GM12878 (cell line): ENCODE measurements at places on chromosomes 12 and 14.
A peak's percentile ranks its signal among the peaks of the same experiment; 100 is the strongest.

DNA sequence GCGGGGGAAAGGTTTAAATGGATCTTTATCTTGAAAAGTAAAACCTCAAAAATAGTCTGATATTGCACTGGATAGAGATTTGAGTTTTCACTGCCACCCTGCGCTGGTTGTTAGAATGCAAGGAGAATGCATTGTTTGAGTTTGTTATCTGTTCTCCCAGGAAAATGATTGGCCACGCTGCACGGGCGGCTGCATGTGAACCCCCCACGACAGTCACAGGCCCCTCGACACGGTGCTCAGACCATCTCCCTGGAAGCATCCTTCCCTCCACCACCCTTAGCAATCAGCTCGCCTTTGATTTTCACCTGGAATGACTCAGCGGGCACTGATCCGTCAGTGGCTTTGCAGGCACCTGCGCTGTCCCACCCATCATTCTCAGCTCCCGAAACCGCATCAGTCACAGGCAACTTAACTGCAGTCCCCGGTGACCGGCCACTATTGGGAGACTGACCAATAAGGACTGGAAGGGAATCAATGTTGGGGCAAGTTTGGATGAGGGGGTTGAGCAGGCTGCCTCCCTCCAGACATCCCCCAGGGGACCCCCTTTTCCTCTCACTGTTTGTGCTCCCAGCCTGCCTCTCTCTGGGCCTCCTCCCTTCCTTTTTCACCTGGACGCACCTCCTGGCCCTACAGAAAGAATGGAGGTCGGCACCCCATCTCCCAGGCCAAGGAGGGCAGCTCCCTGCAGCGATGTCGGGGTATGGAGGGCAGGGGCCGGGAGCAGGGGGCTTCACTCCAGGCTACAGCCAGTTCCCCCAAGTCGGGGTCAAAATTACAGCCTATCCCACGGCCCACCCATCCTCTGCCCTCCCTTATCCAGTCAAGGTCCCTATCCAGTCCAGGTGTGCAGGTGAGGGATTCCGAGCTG is 28.5 kb upstream of the C14orf180 start:
- H3K4me3 ChIP-seq = no peak overlapping the region
- DNase-seq = no peak
- H3K4me1 ChIP-seq = no peaks in the 10 kb centered on the region
- no peaks in the 10 kb centered on the region for H3K36me3 ChIP-seq
- H3K27ac ChIP-seq = no peak overlapping the region
- no peaks in the 10 kb centered on the region for H3K27me3 ChIP-seq

GRCh38 chr12:66168410-66168809 is 1.4 kb downstream of the TMBIM4 start:
- peaks cover 6% of the 10 kb centered on the region; the same call in 1 of the 2 replicates for H3K36me3 ChIP-seq
- H3K4me3 ChIP-seq = peak overlapping the region; percentile 62
- no peaks in the 10 kb centered on the region for H3K4me1 ChIP-seq
- peak overlapping the region; percentile 99 for H3K27ac ChIP-seq
- DNase-seq = no peak
- H3K27me3 ChIP-seq = no peaks in the 10 kb centered on the region

DNA sequence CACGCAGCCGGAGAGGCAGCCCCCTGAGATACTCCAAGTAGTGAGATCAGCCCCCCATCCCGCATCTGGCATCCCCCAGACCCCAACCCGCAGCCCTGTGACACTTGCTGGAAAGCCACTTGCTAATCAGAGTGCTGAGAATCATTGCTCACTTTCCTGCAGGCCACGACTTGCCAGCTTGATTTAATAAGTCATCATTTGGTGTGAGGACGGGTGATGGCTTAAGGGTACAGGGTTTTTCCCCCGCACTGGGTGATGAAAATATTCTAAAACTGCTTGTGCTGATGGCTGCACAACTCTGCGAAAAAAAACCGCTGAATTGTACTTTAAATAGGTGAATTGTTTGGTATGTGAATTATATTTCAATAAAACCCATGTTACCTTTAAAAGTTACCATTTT is 171.2 kb downstream of the FOXN3 start:
- DNase-seq = no peak
- H3K4me3 ChIP-seq = no peak overlapping the region
- H3K27ac ChIP-seq = no peak overlapping the region
- no peaks in the 10 kb centered on the region for H3K27me3 ChIP-seq
- 0 out of 2 replicates have a peak, but pooled peaks cover 2% of the 10 kb centered on the region for H3K36me3 ChIP-seq

- H3K27me3 ChIP-seq = no peaks in the 10 kb centered on the region
- no peak for DNase-seq
- H3K36me3 ChIP-seq = no peaks in the 10 kb centered on the region
- H3K27ac ChIP-seq = no peak overlapping the region
- peaks cover 6% of the 10 kb centered on the region; the same call in 1 of the 2 replicates for H3K4me1 ChIP-seq
These were observed 24.3 kb upstream of the CPM start for GRCh38 chr12:68957273-68957672.

DNA sequence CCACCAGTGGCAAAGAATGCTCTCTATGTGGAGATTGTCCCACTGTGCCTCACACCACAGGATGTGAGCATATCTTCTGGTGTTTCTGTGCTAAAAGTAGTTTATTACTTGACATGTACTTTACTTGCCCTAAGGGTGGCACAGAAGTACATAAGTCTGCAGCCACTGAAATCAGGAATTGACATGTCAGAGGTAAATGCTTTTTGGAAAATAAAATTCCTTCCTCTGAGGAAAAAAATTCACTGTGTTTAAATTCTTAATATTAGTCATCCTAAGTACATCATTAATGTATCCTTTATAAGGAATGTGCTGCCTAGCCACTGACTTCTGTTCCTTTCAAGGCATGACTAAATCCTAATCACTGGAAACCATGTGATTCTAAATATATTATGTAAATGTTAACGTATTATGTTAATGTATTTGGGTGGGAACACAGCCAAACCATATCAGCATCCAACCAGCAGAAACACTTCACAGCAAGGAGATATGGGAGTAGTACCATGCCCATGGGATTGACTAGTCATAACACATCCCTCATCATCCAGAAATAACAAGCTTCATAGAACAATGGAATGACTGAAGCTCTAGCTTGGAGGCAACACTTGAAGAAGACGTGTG is 239.7 kb upstream of the PPFIA2 start:
- no peaks in the 10 kb centered on the region for H3K27me3 ChIP-seq
- H3K4me1 ChIP-seq = no peaks in the 10 kb centered on the region
- DNase-seq = no peak
- H3K4me3 ChIP-seq = no peak overlapping the region

GRCh38 chr12:124466216-124467128 is 100.9 kb downstream of the NCOR2 start:
- no peak for DNase-seq
- H3K27me3 ChIP-seq = no peaks in the 10 kb centered on the region
- H3K4me3 ChIP-seq = no peak overlapping the region; the same call in 1 of the 2 replicates
- H3K27ac ChIP-seq = peak overlapping the region; percentile 82

- no peak overlapping the region for H3K27ac ChIP-seq
- no peaks in the 10 kb centered on the region for H3K4me1 ChIP-seq
- no peak overlapping the region for H3K4me3 ChIP-seq
These were observed 91.0 kb upstream of the TRAF3 start for GRCh38 chr14:102686196-102686801.

DNA sequence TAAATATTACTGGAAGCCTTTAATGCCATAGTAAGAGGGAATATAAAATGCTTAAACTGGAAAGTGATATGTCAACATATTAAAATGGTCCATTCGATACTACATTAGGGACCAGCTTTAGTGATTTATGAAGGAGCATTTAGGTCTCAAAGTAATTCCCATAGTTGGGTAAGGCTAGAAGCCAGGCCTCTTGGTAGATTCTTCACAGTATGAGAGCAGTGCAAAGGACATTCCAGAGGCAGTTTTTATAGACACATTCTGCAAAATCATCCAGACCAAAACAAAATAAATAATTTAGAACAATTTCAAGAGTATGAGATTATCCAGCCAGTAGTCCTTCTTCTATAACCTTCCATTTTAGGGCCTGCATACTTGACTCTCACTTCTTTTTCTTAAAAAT is 142.6 kb upstream of the PDZRN4 start:
- no peaks in the 10 kb centered on the region for H3K27me3 ChIP-seq
- H3K4me3 ChIP-seq = no peak overlapping the region
- DNase-seq = no peak
- H3K27ac ChIP-seq = no peak overlapping the region
- no peaks in the 10 kb centered on the region for H3K36me3 ChIP-seq

- H3K27ac ChIP-seq = no peak overlapping the region
- no peaks in the 10 kb centered on the region for H3K36me3 ChIP-seq
- no peak overlapping the region for H3K4me3 ChIP-seq
- DNase-seq = no peak
These were observed 364.8 kb downstream of the SNAPC1 start for GRCh38 chr14:62126879-62127478.

GRCh38 chr12:119735079-119735478 is 67.1 kb downstream of the PRKAB1 start:
- no peak overlapping the region for H3K27ac ChIP-seq
- H3K36me3 ChIP-seq = peaks cover 7% of the 10 kb centered on the region
- H3K4me1 ChIP-seq = no peaks in the 10 kb centered on the region
- DNase-seq = no peak
- H3K4me3 ChIP-seq = no peak overlapping the region

DNA sequence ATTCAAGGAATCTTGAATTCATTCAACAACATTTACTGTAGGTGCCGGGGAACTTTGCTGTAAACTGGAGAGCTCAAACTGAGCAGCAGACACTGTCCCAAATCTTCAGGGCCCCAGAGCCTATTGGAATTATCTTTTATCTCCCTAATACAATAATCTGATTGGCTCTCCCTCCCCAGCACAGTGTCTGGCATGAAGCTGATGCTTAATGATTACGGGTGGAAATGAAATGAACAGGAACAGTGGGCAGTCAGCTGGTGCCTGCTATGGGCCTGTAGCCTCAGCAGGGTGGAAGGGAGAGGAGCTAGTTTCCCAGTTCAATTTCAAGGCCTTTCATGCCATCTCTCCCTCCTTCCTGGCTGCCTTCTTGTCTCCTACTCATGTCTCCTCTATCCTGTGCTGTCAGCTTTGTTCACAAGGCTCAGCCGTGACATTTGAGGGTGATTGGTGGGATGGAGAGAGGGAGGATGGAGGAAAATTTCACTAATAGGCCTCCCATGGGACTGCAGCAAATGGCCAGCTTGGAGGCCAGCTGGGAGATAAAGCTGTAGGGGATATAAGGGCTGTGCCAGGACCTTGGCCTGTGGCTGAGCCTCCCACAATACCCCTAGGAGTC is 4.3 kb upstream of the RAPGEF3 start:
- no peak overlapping the region for H3K27ac ChIP-seq
- peaks cover 6% of the 10 kb centered on the region; the same call in 1 of the 2 replicates for H3K4me1 ChIP-seq
- no peaks in the 10 kb centered on the region for H3K36me3 ChIP-seq
- no peak overlapping the region for H3K4me3 ChIP-seq
- H3K27me3 ChIP-seq = no peaks in the 10 kb centered on the region
- no peak for DNase-seq

DNA sequence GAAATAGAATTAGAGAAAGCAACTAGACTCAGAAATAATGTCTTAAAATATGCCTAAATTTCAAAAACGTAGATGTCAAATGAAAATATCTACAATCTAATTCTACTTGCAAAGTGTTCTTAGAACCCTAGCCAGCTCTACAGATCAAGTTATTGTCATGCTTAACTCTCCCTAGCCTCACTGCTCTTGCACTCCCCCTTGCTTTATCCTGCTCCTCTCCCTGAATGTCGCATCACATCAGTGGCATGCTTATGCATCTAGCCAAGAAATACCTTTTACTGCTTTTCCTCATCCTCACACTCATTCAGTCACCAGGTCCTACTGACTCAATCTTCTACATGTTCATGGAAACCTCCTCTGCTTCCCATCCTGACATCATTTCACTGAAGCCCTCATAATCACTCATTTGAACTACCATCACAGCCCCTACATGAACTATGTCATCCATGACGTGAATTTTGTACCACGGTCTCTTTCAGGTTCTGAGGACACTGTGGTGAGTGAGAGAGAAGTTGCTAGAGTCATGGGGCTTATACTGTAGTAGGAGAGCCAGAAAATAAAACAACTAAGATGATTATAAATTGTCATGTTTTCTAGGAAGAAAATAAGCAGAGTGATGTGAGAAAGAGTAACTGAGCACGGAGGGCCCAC is 22.6 kb upstream of the CRACR2A start:
- H3K36me3 ChIP-seq = no peaks in the 10 kb centered on the region
- no peak for DNase-seq
- no peaks in the 10 kb centered on the region for H3K27me3 ChIP-seq
- H3K4me1 ChIP-seq = no peaks in the 10 kb centered on the region
- H3K27ac ChIP-seq = no peak overlapping the region
- no peak overlapping the region for H3K4me3 ChIP-seq

DNA sequence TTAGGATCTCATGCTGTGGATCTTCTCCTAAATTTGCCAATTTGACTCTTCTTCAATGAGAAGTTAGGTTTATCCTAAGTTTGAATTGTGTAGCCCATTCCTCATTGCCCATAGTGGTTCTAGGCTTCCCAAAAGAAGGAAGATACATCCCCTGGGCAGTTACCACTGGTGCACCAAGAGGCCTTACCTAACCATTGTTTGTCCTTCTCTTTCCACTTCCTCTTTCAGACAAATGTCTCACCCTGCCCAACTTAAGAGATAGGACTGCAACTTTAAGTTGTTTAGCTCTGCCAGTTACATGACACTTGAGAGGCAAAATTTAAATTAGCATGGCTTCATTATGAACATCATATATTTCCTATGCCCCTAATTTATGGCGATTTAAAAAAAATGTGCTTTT is 9.4 kb upstream of the KCNH3 start:
- no peak for DNase-seq
- H3K4me1 ChIP-seq = no peaks in the 10 kb centered on the region
- H3K27ac ChIP-seq = no peak overlapping the region

GRCh38 chr12:16599081-16599480 is 6.9 kb downstream of the LMO3 start:
- no peak for DNase-seq
- no peaks in the 10 kb centered on the region for H3K27me3 ChIP-seq
- H3K27ac ChIP-seq = no peak overlapping the region
- H3K4me3 ChIP-seq = no peak overlapping the region
- no peaks in the 10 kb centered on the region for H3K36me3 ChIP-seq

- H3K4me1 ChIP-seq = no peaks in the 10 kb centered on the region
- H3K36me3 ChIP-seq = no peaks in the 10 kb centered on the region
- H3K27ac ChIP-seq = no peak overlapping the region
- DNase-seq = no peak
- H3K4me3 ChIP-seq = no peak overlapping the region
- H3K27me3 ChIP-seq = peaks cover 1% of the 10 kb centered on the region; the same call in 1 of the 2 replicates
These were observed 26.9 kb upstream of the LTBP2 start for GRCh38 chr14:74638966-74639365.

DNA sequence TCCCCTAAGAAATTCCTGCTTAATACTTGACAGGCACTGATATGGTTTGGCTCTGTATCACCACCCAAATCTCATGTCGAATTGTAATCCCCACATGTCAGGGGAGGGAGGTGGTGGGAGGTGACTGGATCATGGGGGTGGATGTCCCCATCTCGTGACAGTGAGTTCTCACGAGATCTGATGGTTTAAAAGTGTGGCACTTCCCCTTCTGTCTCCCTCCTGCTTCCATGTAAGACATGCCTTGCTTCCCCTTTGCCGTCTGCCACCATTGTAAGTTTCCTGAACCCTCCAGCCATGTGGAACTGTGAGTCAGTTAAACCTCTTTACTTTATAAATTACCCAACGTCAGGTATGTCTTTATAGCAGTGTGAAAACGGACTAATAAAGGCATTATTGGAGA is 198.0 kb downstream of the FOXN3 start:
- H3K4me3 ChIP-seq = no peak overlapping the region
- H3K27ac ChIP-seq = no peak overlapping the region
- H3K27me3 ChIP-seq = no peaks in the 10 kb centered on the region
- H3K4me1 ChIP-seq = no peaks in the 10 kb centered on the region
